ENCODE measurements at places on chromosomes 4 and X. TPM values are rescaled to one million over a fixed set of nuclear protein-coding genes. Genes with fewer than 3 reads are reported as not detected.
A peak's percentile ranks its signal among the peaks of the same experiment; 100 is the strongest.

The RGS12 gene
- total RNA-seq = 10.9 TPM

The ZDHHC15 gene
- total RNA-seq = not detected

GRCh38 chr4:133812236-133812635, 389.4 kb downstream of the PABPC4L start:
- H3K4me3 ChIP-seq = no peak overlapping the region
- H3K27me3 ChIP-seq = no peaks in the 10 kb centered on the region
- DNase-seq = no peak
- no peaks in the 10 kb centered on the region for H3K4me1 ChIP-seq
- no peak overlapping the region for H3K27ac ChIP-seq

The ASMT gene
- total RNA-seq = not detected

The PARM1 gene
- total RNA-seq = 0.09 TPM

The NUP62CL gene
- not detected for total RNA-seq

The POF1B gene
- not detected for total RNA-seq

DNA sequence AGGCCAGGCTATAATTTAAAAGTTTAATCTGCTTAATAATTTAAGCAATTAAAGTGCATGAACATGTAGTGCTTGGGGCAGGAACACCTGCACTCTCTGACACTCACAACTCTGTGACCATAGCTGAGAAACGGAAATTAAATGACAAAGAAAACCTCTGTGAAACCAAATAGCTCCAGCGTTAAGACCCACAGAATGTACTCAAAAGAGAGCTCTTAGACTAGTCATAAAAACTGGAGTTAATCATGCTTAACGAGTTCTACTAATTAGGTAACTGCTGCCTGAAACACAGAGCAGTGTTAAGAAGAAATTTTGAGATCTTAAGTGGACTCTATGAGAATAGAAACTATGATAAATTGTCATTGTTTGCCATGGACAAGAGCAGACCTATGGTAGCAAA, 174.4 kb upstream of the SPIN4 start:
- H3K27me3 ChIP-seq = no peaks in the 10 kb centered on the region
- no peak overlapping the region for H3K27ac ChIP-seq
- DNase-seq = no peak
- no peak overlapping the region for H3K4me3 ChIP-seq

DNA sequence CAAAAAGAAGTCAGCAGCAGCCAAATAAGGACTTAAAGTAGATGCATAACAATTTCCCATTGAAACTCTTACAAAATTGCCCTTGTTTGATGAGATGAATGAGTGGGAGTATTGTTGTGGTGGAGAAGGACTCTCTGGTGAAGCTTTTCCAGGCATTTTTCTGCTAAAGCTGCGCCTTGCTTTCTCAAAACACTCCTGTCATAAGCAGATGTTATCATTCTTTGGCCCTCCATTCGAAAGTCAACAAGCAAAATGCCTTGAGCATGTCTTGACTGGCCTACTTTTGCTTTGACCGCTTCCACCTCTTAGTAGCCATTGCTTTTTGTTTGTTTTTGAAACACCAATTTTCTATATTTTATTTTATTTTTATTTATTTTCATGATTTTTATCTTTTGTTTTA, 340.9 kb upstream of the FGF13 start:
- H3K27ac ChIP-seq = no peak overlapping the region
- H3K4me1 ChIP-seq = no peaks in the 10 kb centered on the region
- no peak overlapping the region for H3K4me3 ChIP-seq
- H3K27me3 ChIP-seq = no peaks in the 10 kb centered on the region
- DNase-seq = no peak

The SMIM20 gene
- 21.4 TPM for total RNA-seq

- no peak overlapping the region for H3K27ac ChIP-seq
- DNase-seq = peak; percentile 51
- H3K4me3 ChIP-seq = no peak overlapping the region
- peaks cover 8% of the 10 kb centered on the region for H3K4me1 ChIP-seq
- no peaks in the 10 kb centered on the region for H3K27me3 ChIP-seq
- no peaks in the 10 kb centered on the region for H3K36me3 ChIP-seq
These were observed 53.5 kb upstream of the PCDH10 start for GRCh38 chr4:133095591-133095990.

- no peak overlapping the region for H3K27ac ChIP-seq
- no peaks in the 10 kb centered on the region for H3K36me3 ChIP-seq
- H3K4me3 ChIP-seq = no peak overlapping the region
- H3K4me1 ChIP-seq = no peaks in the 10 kb centered on the region
- no peak for DNase-seq
These were observed 77.6 kb downstream of the PRKG2 start for GRCh38 chr4:81137446-81137845.

DNA sequence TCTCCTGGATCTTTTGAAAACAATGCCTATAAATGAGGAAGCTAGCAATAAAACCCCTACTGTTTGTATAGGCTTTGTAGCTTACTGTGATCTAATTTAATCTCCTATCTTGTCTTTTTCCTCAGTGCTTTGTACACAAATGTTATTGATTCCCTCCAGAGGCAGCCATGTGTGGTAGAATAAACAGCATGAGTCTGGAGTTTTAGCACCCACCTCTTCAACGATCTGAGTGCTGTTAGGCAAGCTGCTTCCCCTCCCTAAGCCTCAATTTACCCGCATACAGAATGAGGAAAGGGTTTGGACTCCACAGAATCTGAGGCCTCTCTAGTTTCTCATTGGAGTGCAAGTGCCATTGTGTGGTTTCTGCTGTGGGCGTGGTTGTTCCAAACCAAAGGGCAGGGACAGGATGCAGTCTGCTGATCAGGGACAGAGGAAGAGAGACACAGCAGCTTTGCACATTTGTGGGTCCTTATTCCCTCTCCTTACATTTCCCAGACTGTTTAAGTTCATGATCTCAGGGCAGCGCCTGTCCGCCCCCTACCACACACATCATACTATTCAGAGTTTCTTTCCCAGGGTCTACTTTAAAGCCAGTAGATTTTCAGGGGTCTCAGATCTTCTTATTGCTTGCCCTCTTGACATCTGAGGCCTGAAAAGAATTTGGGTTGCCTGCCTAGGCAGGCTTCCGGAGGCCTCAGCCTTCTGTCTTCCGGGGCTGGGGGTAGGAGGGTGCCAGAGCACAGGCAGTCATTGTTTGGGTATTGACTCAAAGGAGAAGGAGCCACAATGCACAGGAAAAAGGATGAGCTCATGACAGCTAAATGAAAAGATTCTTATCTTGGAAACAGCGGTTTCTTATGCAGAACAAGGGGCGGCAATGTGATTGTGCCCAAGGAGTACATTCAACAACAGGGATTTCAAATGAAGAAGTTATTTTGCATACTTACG, 114.9 kb upstream of the TEX13D start:
- DNase-seq = peak; percentile 0
- peaks cover 28% of the 10 kb centered on the region for H3K4me1 ChIP-seq
- no peaks in the 10 kb centered on the region for H3K36me3 ChIP-seq
- H3K27ac ChIP-seq = peak overlapping the region; percentile 41
- H3K4me3 ChIP-seq = peak overlapping the region; percentile 22

The MAML3 gene
- total RNA-seq = 1.2 TPM

The SASH3 gene
- not detected for total RNA-seq

The ATP2B3 gene
- total RNA-seq = not detected

DNA sequence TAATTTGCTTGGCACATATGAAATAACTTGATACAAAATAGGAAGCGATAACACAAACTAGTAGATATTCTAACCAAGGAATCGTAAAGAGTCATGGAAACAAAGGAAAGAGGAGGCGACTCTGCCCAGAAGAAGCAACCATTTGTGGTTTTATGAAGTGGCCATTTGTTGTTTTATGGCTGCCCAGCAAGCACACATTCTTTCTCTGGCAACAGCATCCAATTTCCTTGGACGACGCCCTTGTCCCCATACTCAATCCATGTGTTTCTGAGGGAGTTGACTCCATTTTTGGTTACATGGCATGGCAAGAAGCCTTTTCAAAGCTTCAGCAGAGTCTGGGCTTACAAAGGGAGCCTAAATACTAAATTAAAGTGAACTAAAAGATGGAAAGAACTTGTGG, 295.1 kb downstream of the INPP4B start:
- DNase-seq = no peak
- no peaks in the 10 kb centered on the region for H3K36me3 ChIP-seq
- H3K4me3 ChIP-seq = no peak overlapping the region
- peaks cover 56% of the 10 kb centered on the region for H3K4me1 ChIP-seq
- H3K27ac ChIP-seq = peak overlapping the region; percentile 29

The TMEM144 gene
- 0.12 TPM for total RNA-seq

- H3K27ac ChIP-seq = peak overlapping the region; percentile 74
- DNase-seq = no peak
- H3K36me3 ChIP-seq = 0 out of 2 replicates have a peak, but pooled peaks cover 6% of the 10 kb centered on the region
- H3K4me3 ChIP-seq = peak overlapping the region; percentile 97
These were observed 662 bp downstream of the APBB2 start for GRCh38 chr4:41213625-41214135.

DNA sequence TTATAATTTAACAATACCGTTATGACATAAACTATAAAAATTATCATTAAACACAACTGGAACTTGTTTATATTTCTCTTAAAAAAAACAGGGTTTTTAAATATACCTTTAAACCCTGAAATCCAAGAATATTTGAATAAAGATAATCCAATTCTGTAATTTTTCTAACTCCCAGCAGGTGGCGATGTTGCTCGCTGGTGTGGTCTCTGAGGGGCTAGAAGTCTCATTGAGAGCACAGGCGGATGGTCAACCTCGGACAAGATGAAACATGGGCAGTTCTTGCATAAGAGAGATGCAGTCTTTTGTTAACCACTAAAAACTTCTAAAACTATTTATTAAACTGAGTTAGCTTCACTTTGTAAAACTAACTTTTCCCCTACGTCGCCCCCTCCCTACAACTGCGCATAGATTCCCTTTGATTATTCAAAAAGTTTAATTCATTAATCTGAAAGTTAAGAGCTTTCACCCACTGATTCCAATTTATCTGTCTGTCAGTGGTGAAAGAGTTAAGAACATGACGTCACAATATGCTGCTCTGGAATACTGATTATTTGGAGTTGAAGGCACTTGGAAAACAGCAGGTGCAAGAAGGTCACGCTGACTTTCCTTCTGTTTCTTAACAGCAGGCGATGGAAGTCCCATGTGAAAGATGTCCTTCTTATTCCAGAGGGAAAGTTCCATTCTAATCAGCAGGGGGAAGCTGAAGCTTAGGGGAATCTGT, 29.5 kb downstream of the DMP1 start:
- no peaks in the 10 kb centered on the region for H3K36me3 ChIP-seq
- peaks cover 9% of the 10 kb centered on the region for H3K27me3 ChIP-seq
- no peak overlapping the region for H3K27ac ChIP-seq
- peaks cover 5% of the 10 kb centered on the region for H3K4me1 ChIP-seq

The SPIN2A gene
- total RNA-seq = 0.11 TPM

DNA sequence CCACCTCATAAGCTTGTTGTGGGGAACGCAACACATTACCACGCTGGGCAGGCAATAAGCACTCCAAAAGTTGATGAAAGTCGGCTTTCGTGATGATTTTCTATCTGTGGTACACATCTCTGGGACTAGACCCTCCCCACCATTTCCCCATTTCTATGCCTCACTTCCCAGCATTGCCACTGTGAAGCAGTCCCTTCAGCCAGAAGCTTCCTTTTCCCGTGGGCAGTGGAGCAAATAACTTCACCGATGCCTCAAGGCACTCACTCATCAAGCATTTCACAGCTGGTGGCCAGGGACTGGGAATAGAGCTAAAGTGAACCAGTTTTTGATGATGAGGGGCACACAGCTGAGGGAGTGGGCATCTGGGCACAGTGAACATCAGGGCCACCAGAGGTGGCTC, 18.9 kb downstream of the C4orf50 start:
- no peak overlapping the region for H3K27ac ChIP-seq
- no peaks in the 10 kb centered on the region for H3K36me3 ChIP-seq
- no peak for DNase-seq
- no peaks in the 10 kb centered on the region for H3K27me3 ChIP-seq
- H3K4me3 ChIP-seq = no peak overlapping the region
- no peaks in the 10 kb centered on the region for H3K4me1 ChIP-seq

The LRP2BP gene
- 0.26 TPM for total RNA-seq

- H3K27me3 ChIP-seq = peaks cover 21% of the 10 kb centered on the region
- H3K4me3 ChIP-seq = no peak overlapping the region
- no peak overlapping the region for H3K27ac ChIP-seq
- no peak for DNase-seq
- H3K36me3 ChIP-seq = no peaks in the 10 kb centered on the region
These were observed 87.5 kb downstream of the LEF1 start for GRCh38 chr4:108081256-108081655.

DNA sequence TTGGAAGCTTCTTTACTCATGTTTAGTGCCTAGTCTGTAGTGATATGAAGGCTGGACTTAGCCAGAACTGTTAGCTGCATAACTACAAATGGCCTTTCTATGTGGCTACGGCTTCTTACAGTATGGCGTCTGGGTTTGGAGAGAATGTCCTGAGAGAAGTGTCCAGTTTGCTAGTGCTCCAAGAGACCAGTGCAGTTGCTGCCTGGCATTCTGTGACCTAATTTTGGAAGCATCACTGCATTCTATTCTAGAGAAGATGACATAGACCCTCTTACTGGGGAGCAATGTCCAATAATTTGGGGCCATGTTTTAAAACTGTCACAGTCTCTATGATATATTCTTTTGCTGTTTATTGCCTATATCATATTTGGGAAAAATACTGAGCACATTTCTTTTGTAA, 74.2 kb downstream of the STAG2 start:
- peaks cover 2% of the 10 kb centered on the region for H3K27me3 ChIP-seq
- H3K36me3 ChIP-seq = no peaks in the 10 kb centered on the region
- no peak overlapping the region for H3K4me3 ChIP-seq
- DNase-seq = no peak
- no peak overlapping the region for H3K27ac ChIP-seq
- peaks cover 26% of the 10 kb centered on the region for H3K4me1 ChIP-seq

DNA sequence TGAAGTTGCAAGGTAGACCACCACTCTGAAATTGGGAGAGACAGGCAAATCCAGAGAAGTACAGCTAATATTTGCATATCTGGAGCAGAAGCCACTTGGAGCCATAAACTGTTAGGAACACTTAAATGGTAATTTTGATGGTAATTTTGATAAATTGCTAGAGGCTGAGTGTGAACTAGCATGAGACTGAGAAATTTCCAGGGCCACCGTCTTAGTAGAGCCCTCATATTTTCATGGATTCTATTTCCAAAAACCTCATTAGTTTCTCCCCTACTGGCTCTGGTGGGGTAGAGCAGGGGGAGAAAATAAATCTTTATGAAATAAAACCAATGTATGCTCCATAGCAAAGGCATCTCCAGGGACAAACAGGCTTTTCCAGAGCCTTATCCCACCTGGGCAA, 429.4 kb upstream of the DIPK2B start:
- H3K27me3 ChIP-seq = no peaks in the 10 kb centered on the region
- no peak for DNase-seq
- H3K4me1 ChIP-seq = peaks cover 25% of the 10 kb centered on the region

The RASGEF1B gene
- total RNA-seq = not detected

DNA sequence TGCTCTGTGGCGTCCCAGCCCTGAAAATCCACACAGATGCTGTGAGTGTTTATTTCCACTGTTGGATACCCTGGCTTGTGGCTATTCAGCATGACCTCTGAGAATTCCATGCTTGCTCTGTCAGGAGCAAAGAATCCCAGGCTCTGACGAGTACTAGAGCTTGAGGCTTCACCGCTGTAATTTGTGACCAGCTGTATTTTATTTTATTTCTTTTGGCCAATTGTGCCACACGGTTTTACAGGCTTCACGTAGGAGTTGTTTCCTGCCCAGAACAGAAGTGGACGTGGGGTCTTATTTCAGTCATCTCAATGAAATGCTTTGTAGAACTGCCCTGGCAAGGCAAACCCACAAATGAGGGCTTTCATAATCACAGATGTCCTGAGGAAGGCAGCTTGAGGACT, 69.4 kb upstream of the CLDN34 start:
- peaks cover 3% of the 10 kb centered on the region for H3K27me3 ChIP-seq
- peak overlapping the region; percentile 96 for H3K27ac ChIP-seq
- H3K4me1 ChIP-seq = peaks cover 47% of the 10 kb centered on the region
- no peaks in the 10 kb centered on the region for H3K36me3 ChIP-seq
- DNase-seq = peak; percentile 93

- no peak overlapping the region for H3K27ac ChIP-seq
- H3K36me3 ChIP-seq = no peaks in the 10 kb centered on the region
- H3K4me1 ChIP-seq = no peaks in the 10 kb centered on the region
- no peak for DNase-seq
- H3K27me3 ChIP-seq = no peaks in the 10 kb centered on the region
These were observed 8.8 kb downstream of the EPHA5 start for GRCh38 chr4:65661471-65661870.

All from HFFc6 (cell line).